Tibial nerve (tissue), 4 donors: ENCODE measurements at places on chromosomes 6 and 20. TPM values are rescaled to one million over a fixed set of nuclear protein-coding genes. Genes with fewer than 3 reads are reported as not detected.

Gene PRDM13
- total RNA-seq: not detected

Gene HAO1
- not detected for total RNA-seq

Gene POM121L2
- total RNA-seq: not detected

Gene CCN6
- 0.42 TPM for total RNA-seq

Gene ATP6V1G2
- 2.0 TPM for total RNA-seq

Gene SLC17A9
- 3.9 TPM for total RNA-seq
